Psoas muscle (tissue), 8 donors: ENCODE measurements at places on chromosomes 3 and 15.

GRCh38 chr3:50481992-50482391 is 21.4 kb downstream of the CACNA2D2 start:
- no peak for DNase-seq

DNA sequence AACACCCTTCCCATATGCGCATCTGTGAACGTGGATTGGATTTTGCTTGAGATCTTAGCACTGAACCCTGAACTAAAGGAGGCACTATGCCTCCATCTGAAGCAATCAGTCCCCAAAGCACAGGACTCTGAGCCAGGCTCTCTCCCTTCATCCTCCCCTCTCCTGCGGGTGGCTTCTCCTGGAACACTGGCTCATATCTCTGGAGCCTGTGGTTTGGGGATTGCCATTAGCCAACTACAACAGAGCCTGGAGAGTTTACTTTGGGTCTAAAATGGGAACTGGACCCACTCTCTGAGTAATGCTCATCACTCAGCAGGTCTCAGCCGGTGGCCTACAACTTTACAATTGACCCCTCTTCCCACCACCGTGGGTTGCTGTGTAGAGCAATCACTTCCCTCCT is 190.8 kb upstream of the HES1 start:
- no peak for DNase-seq

- DNase-seq = no peak
Observed at GRCh38 chr3:70108072-70108471, 108.5 kb downstream of the SAMMSON start.

- DNase-seq = no peak
Observed at GRCh38 chr3:87780811-87781210, 278.0 kb downstream of the CGGBP1 start.

GRCh38 chr15:80496096-80496495 is 91.9 kb downstream of the ARNT2 start:
- no peak for DNase-seq

DNA sequence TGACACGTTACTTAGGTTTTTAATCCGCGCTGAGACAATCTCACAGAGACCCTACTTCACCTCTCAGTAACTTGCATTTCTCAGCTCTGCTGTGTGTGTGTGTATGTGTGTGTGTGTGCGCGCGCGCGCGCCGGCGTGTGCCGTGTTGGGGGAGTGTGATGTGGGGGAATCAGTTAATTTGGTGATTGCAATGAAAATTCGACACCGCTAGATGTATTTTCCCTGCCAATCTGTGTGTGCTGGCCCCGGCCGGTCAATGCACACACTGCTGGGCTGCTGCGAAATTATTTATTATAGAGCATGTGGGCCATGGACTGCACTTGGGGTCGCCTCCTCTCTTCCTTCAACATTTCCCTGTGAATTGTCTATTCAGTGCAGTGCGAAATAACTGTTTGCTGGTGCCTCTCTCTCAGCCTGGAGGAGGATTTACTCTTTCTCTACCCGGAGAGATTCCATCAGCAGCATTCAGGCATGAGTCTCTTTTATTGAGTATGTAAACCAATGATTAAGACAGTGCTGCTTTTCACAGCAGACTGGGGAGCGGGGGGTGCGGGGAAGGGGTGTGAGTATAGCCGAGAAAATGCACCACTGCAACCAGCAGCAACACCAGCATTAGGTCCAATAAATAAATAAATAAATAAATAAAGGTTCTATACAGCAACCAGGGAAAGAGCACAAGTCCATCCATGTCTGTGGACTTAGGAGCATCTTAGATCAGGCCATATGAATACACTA is 2.9 kb downstream of the CADM2 start:
- no peak for DNase-seq

DNA sequence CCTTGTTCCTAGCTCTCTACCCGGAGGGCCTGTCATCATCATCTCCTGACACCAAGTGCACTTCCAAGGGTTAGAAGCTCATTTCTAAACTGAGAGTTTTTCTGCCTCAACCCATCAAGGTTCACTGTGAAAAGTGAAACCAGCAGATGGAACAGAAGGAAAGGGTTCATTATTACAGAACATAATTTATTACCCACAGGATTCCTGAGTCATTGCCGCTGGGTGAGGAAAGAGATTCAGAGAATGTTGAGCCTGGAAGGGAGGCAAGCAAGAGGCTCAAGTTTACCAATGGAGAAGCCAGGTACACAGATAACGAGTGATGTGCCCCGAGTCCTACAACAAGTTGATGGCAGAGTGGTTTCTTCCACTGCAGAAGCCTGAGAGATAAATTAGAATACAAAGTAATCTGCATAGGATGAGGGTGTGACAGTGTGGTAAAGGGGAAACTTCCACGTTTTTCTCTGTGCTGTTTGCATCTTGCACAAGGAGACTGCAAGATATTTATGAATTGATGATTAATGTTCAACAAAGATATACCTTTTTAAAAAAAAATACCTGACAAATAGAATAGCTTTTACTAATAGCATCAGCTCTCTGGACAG is 80.5 kb upstream of the SETMAR start:
- DNase-seq = no peak

DNA sequence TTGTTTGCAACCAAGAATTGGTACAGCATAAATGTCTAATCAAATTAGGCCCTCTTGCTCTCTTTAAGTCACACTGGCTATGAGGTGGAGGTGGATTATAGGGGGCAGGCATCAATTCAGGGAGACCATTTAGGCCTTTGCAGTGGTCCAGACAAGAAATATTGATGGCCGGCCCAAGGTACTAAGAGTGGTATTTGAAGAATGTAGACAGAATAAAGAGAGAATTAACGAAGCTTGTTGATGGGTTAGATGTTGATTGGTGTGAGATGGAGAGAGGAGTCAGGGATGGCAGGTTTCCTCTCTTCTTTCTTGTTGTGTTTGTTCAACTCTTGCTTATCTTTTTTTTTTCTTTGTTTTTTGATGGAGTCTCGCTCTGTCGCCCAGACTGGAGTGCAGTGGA is 48.5 kb downstream of the PIK3CA start:
- no peak for DNase-seq

- DNase-seq = no peak
Observed at GRCh38 chr3:106628407-106628806, 748.8 kb upstream of the CCDC54 start.

- no peak for DNase-seq
Observed at GRCh38 chr3:22115581-22115980, 364.6 kb upstream of the ZNF385D start.

- DNase-seq = no peak
Observed at GRCh38 chr15:95132774-95133173, 901.4 kb downstream of the MCTP2 start.

DNA sequence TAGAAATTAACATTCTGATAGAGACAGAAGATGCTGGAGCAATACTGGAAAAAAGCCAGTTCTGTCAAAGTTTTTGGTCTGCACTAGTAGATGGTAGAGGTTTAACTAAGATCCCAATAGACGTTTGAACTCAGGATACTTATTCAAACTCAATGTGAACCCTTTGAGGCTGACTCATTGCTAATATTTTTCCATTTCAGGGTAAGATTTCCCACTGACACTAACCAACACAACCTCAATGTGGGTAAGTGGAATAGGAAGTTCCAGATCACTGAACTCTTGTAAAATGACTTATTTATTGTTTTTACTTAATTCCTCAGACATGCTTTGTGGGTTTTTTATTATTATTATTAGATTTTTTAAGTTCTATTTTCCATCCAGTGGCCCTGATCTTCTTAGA is 1024.8 kb downstream of the EPHA3 start:
- no peak for DNase-seq

GRCh38 chr3:15159501-15160136 is 46.4 kb upstream of the CAPN7 start:
- DNase-seq = no peak

DNA sequence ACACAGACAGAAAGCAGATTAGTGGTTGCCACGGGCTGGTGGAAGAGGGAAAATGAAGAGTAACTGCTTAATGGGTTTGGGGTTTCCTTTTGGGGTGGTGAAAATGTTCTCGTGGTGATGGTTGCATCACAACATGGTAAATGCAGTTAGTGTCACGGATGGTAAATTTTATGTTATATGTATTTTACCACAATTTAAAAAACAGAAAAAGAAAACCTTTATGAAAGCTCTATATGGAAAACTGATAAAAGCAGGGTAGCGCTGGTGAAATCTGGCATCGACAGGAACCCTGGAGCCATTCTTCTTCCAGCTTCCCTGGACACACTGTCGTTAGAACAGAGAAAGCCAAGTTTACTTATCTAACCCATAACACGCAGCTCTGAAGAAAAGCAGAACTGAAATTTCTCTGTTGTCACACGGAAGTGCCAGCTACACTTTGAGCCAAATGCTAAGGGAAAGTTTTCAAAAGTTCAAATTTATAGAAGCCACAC is 287.7 kb upstream of the NR2F2 start:
- no peak for DNase-seq

DNA sequence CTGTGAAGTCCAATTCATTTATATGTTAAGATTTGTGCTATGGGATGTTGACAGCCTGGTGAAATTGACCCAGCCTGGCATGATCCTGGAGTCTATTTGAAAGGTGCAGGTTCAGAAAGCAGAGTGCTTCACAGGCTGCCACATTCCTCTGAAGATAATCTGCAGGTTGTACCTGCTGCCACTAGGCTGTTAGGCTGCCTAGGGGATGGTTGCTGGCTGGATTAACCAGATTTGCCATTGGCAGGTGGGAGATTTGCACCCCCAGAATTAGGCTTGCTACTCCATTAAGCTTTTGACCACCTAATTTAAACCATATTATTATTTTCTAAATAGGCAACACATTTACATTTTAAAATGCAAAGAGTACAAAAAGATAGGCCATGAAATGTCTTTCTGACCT is 85.8 kb upstream of the RASGRP1 start:
- no peak for DNase-seq

DNA sequence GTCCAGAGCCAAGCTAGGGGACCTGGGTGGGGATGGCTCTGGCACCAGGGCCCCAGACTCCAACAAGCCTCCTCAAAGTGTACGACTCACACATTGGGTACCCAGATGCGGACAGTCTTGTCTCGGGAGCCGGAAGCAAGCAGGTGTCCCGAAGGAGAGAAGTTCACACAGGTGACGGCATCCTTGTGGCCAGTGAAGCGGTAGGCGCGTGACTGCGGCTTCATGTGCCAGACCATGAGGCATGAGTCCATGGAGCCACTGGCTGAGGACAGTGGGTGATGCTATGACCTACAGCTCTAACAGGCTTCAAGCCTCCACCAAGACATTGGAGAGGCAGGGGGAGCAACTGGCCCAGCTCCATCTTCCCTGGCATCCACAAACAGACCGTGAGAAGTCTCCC is 4.5 kb downstream of the POC1A start:
- no peak for DNase-seq

DNA sequence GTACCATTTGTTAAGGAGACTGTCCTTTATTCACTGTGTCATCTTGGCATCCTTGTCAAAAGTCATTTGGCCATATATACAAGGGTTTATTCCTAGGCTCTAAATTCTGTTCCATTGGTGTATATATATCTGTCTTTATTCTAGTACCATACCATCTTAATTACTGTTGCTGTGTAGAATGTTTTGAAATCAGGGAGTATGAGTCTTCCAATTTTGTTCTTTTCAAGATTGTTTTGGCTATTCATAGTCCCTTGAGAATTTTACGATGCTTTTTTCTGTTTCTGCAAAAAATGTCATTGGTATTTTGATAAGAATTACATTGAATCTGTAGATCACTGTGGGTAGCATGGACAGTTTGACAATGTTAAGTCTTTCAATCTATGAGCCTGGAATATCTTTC is 28.7 kb downstream of the PFN2 start:
- DNase-seq = no peak

- no peak for DNase-seq
Observed at GRCh38 chr3:14413381-14414071, 11.1 kb downstream of the SLC6A6 start.

GRCh38 chr3:136211547-136211946 is 15.4 kb upstream of the MSL2 start:
- DNase-seq = no peak

DNA sequence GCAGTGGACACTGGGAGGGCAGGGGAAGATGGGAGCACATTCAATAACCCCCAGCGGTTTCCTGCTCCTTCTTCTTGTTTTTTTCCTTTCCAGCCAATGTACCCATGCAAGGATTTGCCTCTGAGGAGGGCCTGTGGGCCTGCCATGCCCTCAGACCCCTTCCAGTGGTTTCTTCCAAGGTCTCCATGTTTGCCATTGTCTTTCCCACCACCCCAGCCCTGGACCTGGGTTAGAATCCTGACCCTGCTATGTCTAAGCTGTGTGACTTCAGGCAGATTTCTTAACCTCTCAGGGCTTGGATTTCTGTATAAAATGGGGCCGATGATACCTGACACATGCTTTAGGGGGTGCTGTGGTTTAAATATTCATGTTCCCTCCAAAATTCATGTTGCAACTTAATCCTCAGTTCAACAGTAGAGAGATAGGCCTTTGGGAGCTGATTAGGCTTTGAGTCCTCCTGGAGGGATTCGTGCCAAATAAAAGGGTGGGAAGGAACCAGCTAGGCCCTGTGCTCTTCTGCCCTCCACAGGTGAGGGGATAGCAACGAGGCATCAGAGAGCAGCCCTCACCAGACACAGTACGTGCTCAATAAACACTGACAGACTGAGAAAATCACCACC is 46.3 kb upstream of the FLNB start:
- DNase-seq = no peak

- no peak for DNase-seq
Observed at GRCh38 chr3:53196575-53197407, 35.8 kb downstream of the PRKCD start.

DNA sequence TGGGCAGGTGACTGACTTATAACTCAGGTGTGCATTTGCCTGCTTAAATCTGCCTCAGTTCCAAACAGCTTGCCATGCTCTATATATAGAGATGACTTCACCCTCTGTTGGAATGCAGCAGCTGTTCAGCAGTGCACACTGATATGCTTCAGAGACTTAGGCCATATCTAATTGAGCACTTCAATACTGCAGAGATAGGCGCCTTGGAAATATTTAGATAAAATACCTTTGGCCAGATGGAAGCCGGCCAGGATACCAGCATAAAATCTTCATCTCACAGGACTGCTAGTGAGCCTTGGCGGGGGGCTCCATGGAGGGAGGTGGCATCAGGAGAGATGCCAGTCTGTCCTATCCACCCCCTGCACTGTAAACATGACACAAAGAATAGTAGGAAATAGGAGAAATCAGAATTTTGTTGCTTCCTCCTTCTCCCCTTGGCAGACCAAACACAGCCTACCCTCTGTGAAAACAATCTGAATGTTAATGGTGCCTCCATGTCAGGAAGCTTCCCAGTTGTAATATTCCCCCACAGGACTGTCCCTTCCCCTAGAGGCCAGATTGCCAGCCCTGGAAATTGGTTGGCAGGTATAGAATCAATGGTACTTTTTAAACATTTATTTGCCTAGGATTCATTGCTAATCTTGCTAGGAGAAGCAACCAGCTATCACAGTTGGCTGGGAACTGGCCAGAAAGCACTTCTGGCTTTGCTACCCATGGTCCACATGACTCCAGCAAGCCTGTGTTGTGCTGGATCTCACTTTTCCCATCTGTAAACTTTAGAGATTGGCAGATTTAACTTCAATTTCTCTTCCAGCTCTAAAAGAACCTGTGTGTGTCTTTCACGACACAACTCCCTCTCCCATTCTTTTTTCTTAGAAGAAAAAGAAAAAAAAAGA is 215.5 kb upstream of the KCNMB2 start:
- DNase-seq = no peak

GRCh38 chr3:189849262-189849661 is 218.1 kb downstream of the TP63 start:
- no peak for DNase-seq

- DNase-seq = no peak
Observed at GRCh38 chr3:147807776-147808175, 398.6 kb downstream of the ZIC1 start.

GRCh38 chr3:133894353-133895207 is 1.1 kb downstream of the RAB6B start:
- DNase-seq = no peak
